ENCODE measurements at places on chromosomes 6 and 20.

DNA sequence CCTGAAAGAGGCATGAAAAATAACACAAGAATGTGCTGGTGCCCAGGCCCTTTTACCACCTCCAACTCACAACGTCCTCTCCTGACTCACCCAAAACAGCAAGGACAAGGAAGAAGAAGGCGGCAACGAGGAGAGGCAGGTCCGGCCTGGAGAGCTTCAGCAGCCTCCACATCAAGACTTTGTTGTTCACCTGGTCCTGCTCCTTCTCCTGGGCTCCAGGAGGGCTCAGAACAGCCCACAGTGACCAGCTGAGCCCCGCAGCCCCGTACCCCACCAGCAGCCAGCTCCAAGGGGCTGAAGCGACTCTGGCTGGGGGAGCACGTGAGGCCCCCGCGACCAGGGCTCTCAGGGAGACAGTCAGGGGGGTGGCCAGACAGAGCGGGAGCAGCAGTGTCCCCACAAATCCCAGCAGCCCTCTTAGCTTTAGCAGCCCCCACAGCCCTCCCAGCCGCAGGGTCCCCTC lies 857 bp downstream of the TAP2 start:
- DNase-seq: no peak

- no peak for DNase-seq
Observed at GRCh38 chr20:54115172-54115854, 44.9 kb upstream of the BCAS1 start.

DNA sequence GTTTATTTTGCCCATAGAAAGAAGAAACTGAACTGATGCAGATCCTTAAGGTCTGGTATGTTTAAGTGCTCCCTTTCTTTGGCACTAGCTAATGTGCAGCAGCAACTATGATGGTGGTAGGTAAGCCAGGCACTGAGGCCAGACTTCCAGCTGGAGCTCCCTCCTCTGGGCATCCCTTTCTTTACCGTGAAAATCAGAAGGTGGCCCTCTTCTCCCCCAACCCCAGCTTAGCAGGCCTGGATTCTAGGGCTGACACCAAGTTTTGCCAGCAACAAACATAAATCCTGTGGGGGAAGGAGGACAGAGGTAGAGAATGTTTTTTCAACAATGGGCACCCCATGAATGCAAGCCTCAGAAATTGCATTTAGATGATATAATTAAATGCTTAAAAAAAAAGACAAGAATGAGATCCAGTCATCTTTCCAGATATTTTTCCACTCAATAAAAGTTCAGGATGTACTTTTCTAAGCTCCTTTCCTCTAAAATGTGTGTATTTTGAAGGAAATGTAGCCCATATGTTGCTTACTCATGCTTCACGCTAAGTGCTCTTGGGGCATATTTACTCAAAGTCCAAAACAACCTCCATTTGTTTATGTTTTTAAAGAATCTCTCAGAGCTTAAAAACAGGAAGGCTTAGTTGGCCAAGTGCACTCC lies 123.9 kb upstream of the NXT1 start:
- DNase-seq: no peak

- DNase-seq: no peak
Observed at GRCh38 chr20:43318755-43319297, 129.1 kb upstream of the PTPRT start.

- DNase-seq: no peak
Observed at GRCh38 chr6:142943711-142944123, 1.3 kb downstream of the HIVEP2 start.

GRCh38 chr6:108752733-108753590 lies 95.3 kb upstream of the ARMC2 start:
- DNase-seq: no peak

GRCh38 chr6:150528648-150529285 lies 70.9 kb upstream of the PLEKHG1 start:
- no peak for DNase-seq

GRCh38 chr6:154782193-154782592 lies 49.0 kb downstream of the SCAF8 start:
- DNase-seq: no peak

DNA sequence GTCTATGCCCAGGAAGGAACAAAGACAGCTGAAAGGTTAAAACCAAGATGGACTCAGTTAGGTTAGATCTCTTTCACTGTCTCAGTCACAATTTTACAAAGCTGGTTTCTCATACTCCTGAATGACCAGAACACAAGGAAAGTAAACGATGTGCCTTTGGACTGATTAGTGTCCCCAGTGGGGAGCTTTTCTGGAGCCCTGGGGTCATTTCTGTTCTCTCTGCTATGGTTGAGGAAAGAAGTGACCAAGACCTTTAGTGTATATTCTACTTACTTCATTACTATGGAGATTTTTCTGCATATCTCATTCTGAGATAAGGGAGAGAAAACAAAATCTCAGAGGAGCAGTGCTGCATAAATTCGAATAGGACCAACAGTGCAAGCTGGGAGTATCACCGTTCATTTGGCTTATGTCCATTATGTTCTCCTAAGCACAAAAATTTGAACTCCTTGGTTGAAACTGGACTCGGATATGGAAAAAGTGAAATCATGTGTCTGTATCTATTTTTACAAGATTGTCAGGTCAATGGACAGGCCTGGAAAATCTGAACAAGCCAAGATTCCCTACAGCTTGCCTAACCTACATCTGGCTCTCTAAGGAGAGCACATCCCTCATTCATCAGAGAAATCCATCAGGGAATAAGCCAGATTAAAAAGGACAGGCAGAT lies 34.4 kb upstream of the ENPP1 start:
- DNase-seq: no peak

- DNase-seq: no peak
Observed at GRCh38 chr6:7267466-7268091, 45.4 kb downstream of the SSR1 start.

DNA sequence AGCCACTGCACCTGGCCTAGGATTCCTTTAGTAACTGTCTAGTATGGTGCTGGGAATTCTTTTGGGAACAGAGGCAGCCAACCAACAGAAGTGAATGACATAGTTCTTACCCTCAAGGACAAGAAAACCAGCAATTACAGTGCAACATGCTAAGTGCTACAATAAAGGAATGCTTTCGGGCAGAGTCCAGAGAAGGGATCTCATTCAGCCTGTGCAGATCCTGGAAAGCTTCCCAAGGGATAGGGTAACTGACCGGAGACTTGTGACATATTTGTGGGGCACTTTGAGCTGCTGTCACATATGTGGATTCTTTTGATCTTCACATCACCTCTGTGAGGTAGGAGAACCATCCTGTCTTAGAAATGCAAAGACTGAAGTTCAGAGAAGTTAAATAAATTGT lies 46.8 kb downstream of the C6orf15 start:
- DNase-seq: no peak

DNA sequence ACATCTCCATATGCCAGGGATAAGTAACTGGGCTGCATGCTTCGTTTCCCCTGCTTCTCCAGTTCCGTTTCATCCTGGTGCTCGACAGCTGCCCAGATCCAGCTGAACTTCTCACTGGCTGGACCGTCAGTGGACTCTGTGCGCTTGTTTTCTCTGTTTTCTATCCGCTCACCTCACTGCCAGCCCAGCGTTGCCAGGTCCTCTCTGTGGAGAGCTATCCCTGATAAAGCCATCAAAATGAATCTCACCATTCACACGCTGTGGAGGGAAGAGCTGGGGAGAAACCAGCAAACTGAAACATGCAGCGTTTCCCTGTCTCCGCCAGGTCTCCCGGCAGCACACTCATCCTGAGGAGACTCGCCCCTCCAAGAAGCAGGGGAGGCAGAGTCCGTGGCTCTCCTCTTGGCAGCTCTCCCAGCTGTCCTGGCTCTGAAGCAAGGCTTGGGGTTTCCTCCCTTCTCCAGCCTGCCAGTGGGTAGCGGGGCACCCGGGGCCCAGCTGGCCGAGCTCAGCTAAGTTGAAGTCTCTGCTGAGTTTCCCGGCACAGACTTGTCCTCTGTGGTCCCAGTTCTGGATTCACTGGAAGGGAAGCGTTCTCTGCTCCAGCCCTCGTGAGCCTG lies 160.9 kb downstream of the DTNBP1 start:
- no peak for DNase-seq

DNA sequence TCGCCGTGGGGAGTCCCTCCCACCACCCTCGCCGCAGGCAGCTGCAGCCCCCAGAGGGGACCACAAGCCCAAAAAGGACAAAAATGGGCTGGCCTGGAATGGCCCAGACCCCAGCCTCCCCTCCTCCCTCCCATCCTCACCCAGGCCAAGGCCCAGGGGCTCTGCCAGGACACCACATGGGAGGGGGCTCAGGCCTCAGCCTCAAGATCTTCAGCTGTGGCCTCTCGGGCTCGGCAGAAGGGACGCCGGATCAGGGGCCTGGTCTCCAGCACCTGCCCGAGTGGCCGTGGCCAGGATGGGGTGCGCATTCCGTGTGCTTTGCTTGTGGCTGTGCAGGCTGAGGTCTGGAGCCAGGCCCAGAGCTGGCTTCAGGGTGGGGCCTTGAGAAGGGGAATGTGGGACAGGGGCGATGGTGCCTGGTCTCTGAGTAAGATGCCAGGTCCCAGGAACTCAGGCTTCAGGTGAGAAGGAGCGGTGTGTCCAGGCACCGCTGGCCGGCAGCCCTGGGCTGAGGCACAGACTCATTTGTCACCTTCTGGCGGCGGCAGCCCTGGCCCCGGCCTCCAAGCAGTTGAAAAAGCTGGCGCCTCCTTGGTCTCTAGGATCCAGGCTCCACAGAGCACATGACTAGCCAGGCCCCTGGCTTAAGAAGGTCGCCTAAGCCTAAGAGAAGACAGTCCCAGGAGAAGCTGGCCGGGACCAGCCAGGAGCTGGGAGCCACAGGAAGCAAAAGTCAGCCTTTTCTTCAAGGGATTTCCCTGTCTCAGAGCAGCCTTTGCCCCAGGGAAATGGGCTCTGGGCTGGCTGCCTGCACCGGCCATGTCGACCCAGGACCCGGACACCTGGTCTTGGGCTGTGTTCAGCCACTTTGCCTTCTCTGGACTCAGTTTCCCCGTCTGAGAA lies 35.2 kb upstream of the MRGBP start:
- peak; percentile 66 for DNase-seq

- DNase-seq: no peak
Observed at GRCh38 chr20:17868151-17868550, 100.4 kb downstream of the SNX5 start.

DNA sequence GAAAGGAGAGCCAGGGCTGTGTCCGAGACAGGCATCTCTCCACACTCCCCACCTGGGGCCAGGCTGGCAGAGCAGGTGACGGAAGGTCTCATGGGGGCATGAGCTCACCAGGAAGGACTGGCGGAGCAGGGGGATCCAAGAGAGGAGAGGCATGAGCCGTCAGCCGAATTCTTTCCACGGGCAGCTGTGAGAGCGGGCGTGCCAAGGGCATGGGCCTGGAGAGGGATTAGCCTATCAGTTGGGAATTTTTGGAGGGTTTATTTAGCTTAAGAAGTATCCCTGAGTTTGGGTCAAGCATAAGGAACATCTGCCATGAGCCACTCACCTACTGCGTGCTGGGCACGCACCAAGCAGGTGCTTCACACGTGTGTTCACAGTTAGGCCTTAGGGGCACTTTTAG lies 60.2 kb upstream of the ZNFX1 start:
- no peak for DNase-seq

- DNase-seq: no peak
Observed at GRCh38 chr20:49270177-49270576, 7.7 kb downstream of the ZNFX1 start.

GRCh38 chr20:20635006-20635405 lies 77.4 kb downstream of the RALGAPA2 start:
- no peak for DNase-seq

- peak; percentile 24 for DNase-seq
Observed at GRCh38 chr6:17311595-17312311, 30.6 kb downstream of the RBM24 start.

DNA sequence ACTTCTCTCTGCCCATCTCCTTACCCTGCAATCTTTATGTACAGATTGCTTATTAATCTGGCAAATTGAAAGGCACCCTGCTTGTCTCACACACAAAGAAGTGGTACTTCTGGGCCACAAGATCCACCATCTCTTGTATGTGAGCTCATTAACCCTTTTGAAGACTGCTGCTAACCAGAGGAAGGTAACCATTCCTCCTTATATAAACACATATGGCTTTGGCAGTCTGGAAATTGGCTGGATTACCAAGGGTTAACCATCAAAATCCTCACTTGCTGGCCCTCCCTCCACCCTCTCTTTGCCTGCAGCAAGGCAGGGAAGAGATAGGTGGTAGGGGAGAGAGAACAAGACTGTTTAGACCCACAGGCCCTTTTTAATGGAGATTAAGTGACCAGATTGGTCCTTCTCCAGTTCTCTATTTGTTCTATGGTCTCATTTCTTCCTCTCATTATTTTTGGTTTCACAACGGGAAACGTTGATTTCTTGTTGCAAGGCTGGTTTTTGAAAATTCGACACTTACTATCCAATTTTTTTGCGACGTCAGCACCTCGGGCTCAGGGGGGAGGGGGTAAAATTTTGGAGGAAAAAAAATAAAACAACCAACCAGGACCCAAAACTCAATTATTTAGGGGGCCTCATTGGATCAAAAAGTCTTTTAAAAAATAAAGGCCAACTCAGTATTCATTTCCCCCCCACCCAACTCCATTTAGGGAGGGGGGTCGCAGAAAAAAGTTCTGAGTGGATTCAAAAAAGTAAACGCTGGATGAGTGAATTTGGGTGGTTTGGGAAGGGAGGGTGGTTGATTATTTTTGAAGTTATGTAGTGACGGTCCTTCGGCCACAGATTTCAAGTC lies 859 bp downstream of the PPP1R10 start:
- DNase-seq: peak; percentile 82

GRCh38 chr6:7649037-7649810 lies 59.2 kb downstream of the SNRNP48 start:
- DNase-seq: no peak

- DNase-seq: no peak
Observed at GRCh38 chr6:166903500-166903899, 52.9 kb downstream of the RNASET2 start.

DNA sequence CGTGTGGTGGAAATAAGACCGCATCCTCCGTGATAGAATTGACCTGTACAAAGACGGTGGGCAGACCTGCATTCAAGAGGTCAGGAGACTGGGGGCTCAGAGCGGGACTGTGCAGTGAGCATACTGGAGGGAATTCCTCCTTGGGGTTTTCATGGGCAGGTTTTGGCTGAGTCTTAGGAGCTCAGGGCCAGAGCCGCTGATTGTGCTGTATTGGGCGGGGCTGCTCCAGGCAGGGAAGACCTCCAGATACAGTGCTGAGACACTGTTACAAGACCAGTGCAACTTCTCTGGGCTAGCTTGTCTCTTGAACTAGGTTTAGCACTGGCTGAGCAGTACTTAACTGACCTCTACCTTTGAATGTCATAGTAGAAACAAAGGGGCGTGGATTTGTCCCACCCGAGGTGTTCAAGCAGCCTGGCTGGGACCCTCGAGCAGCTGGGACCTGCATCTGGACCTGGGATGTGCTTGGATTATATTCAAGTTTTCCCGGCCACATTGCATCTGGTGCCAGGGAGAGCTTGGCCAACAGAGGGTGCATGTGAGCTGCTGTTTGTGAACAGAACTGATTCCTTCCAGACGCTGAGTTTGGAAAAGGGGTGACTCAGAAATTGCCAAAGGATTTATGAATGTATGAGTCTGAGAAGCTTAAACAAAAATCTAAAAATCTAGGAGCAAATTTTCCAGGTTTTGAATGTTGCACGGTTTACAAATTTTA lies 33.4 kb upstream of the SLC22A1 start:
- DNase-seq: peak; percentile 21

DNA sequence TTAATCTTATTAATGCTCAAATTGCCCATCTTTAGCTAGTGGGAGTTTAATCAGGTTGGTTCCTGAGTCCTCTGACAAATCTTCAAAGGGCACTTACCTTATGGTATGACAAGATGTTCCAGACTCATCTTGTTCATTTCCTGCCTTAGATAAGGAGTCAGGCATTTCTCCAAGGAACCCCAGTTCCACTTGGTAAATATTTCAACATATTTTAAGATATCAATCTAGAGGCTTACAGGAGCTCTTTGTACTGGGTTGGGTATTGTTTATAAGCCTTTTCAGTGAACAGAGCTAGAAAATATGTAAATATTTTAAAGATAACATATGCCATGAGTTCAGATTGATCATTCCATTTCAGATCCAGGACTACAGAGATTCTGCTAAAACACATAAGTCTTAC lies 159.8 kb downstream of the RCAN2 start:
- DNase-seq: no peak
